HepG2 (cell line): ENCODE measurements at places on chromosomes 12 and 14.
A peak's percentile ranks its signal among the peaks of the same experiment; 100 is the strongest.

DNA sequence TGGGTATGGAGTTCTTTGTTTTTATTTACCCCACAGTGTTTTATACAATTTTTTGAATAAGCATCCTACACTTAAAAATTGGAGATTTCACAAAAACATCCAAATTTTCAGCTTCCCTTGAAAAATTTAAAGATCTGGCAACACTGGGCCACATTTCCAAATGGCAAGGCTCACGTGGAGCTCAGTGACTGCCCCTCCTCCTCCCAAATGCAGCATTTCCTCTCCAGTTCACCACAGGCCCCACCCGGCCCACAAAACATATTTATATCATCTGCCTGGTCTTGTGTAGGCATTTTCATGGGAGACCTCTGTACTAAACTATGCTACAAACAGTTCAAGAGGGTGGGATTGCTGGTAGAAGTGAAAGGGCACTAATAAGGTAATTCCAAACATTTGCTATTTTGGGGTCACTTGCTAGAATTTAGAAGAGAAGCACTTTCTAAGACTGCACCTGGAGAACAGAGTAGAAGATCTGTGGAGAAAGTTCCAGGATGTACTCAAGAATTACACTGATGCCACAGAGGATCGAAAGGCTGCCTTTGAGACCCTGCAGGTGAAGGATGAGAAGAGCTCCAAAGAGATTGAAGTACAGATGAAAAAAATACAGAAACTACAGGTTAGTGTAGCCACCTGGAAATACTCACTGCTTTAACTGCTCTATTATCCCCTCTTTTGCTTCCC lies 7.3 kb downstream of the FKBP11 start:
- no peak for DNase-seq

DNA sequence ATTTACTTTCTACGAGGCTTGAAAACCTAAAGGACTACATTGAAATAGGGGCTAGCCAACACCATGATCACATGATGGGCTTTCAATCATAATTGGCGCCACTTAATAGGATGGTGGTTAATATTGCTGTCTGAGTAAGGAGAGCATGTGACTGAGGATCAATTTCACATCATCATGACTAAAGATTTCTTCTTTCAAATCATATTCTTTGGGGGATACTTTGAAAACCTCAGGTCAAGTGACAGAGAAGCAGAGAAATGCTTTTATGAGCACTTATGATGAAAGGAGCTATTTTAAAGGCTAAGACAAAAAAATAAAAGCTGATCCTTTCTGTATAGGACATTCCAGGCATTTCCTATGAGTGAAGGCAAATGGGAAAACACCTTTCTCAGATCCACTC lies 42.9 kb upstream of the KRAS start:
- DNase-seq: no peak

DNA sequence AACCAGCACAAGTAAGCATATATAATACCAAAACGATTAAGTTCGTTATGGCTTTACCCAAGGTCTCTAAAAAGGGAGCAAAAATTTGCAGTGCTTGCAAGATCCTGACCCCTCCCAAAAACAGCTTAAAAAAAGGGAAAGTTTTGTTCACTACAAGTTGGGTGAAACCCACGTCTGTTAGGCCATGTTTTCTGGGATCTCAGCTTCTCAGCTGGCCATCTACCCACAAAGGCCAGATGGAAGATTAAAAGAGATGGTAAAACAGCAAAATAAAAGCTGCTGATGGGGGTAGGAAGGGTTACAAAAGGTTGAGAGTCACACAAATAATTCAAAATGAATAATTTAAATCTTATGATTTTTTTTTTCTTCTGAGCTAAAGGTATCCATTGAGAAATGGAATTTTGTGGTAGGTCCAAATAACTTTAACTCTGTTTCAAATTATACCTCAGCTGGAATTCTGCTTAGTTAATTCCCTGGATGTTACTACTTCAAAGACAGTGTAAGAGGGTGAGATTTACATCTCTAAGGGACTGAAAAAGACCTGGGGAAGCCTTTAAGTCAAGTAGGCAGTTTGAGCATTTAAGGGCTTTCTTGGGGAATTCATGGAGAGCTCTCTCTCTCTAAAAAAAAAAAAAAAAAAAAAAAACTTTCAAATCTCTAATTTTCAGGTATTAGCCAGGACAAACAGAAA lies 185.6 kb upstream of the NAV3 start:
- DNase-seq: no peak

DNA sequence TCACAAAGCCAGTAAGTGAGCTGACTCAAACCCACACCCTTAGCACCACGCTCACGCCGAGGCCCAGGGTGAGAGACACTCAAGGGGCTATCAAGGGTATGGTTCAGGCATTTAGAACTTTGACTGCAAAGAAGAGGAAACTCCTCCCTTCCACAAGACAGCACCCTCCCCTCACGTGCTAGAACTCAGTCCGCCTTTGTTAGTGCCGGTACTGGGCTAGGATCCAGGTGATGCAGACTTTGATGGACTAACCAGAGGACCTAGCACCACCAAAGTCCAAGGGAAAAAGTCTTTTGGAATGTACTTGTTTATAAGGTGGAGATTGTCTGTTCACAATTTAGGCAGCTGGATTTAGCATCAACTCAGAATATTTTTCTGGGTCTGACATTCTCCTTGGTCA lies 33.7 kb downstream of the VWF start:
- peak; percentile 26 for DNase-seq

- no peak for DNase-seq
Observed at GRCh38 chr12:4433745-4434058, 11.9 kb downstream of the FGF6 start.

DNA sequence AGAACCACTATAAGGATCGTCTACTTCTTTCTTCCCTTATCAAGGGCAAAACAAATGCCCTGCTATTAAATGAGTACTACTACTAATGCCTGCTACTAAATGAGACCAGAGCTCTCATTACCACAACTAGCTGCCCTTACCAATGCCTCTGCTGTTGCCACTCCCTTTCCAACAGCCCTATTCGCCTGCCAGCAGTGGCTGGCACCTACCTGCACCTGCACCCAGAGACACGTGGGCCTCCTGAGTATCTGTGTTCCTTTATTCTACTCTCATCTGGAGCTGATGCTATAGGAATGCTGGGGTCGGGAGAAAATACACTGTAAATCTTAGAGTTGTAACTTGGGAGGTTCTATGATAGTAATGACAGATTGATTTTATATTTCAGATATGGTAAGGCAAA lies 174.7 kb downstream of the SLC2A13 start:
- DNase-seq: no peak

GRCh38 chr12:68264857-68265256 lies 11.5 kb upstream of the IL22 start:
- no peak for DNase-seq
